Nucleus accumbens (tissue), 56 donors: ENCODE measurements at places on chromosomes 16 and 17.

DNA sequence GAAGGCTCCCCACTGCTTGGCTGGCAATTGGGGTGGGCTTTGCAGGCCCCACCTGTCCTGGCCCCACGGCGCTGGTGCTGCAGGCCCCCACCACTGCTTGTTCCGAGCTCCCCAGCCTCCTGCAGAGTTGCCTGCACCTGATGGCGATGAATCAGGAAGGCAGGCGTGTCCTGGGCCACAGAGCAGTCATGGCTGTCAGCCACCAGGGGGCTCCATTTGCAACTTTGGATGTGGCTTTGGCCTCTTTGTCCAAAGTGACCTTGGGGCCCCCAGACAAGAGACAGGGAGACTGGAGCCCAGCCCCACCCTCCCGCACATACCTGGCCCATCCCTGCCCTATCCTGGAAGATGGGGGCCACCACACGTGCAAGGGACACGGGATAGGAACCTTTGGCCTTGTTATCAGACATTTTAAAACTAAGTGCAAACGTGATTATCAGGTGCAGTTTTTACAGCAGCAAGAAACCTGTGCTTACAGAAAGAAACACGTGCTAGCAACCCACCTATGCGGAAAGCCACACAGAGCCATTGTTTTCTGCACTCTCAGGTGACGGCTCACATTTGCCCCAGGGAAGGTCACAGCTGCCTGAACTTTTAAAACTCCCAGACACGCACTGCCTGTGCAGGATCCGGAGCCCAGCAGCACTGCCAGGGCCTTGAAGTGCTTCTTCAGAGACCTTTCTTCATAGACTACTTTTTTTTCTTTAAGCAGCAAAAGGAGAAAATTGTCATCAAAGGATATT lies at the start of gene DNASE1:
Gene DNASE1, plus strand, starts transcription at position 443 of the 743 bp plus-strand sequence. CDS start 683 bp downstream, outside the sequence.
- no peak for DNase-seq

- no peak for DNase-seq
These were observed 128.8 kb downstream of the CYB561 start for GRCh38 chr17:63317166-63317840.

DNA sequence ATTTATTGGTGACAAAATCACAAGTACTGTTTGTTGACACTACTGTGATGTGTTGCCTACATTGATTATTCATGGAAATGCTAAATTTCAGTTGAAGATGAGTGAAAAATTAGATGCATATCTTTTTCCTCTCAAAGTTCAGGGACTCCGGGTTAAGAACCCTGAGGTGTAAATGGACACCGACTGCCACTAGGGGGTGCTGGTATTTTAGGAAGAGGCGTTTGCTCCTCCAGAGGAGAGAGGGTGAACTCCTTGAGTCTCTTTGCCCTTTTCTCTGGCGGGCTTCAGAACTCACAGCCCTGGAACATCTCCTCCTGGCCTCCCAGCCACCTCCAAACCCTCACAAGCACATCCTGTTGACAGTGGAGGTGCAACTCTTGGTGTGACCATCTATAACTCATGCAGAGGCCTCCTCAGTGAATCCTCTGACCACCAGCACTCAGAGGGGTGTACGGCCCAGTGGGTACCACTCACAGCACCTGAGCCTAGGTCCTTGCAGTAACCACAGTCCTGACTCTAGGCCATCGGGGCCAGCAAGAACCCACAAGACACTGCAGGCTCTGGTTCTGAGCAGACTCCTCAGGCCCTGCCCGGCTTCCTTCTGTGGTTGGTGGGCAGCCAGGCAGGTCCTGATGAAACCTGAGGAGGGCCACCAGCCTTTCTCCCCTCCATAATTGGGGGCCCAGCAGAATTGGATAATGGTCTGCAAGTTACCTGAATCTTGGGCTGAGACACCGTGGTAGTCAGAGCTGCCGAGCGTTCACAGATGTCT lies 26.2 kb upstream of the PIK3R5 start:
- DNase-seq, result peak; percentile 12

- no peak for DNase-seq
These were observed 7.3 kb upstream of the CPHXL start for GRCh38 chr16:75733305-75734211.

DNA sequence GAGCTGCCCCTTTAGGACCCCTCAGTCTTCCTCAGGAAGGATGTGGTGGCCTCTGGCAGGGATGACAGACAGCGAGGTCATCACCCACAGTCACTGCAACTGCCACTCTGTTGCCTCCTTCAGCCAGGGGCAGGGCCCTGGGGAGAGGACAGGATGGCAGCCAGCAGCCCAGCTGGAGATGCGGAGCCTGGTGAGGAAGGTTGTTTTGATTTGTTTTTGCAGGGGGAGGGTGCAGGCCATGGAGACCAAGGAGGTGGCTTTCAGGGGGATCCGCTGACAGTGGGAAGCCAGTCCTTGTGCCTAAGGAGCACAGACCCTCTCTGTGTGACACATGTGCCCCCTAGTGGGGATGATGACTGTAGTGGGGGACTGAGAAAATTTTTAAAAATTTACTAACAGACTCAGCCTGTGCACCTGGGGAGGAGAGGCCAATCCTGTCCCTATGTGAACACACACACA lies 7.4 kb downstream of the PRCD start:
- DNase-seq, result peak; percentile 80

- no peak for DNase-seq
These were observed 19.7 kb upstream of the MEIOC start for GRCh38 chr17:44636562-44636961.

GRCh38 chr16:69830534-69831211 lies 68.5 kb downstream of the WWP2 start:
- DNase-seq, result no peak

DNA sequence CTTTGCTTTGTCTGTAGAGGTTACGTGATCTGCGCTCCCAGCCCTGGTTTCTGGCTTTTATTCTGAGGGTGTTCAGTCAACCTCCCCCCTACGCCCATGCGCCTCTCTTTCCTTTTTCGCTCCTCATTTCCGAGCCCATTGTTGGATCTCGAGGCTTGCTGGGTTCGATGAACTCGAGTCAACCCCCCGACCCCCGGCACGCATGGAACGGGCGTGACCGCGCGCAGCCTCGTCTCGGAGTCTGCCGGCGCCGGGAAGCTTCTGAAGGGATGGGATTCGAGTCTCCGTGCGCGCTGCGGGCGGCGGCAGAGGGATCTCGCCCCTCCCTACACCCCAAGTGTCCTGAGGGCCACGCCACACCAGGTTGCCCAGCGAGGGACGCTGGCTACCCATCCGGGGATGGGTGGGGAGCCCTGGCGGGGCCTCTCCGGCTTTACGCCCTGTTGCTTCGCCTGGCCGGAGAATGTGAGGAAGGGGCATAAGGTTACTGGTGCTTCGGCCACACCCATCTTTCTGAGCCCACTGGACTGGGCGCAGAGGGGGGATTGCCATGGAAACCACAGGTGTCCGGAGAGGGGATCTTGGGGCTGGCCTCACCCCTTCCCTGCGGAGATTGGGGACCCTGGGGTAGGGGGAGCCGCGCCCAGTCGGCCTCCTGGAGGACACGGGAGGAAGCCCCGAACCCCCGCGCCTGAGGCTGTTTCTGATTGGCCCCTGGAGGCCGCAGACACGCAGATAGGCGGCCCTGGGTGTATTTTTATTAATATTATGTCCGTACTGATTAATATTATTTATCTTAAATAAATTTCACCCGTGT lies 1.8 kb downstream of the MAPT start:
- DNase-seq, result peak; percentile 73

- DNase-seq, result no peak
These were observed 26.5 kb upstream of the MTSS2 start for GRCh38 chr16:70712359-70712758.

- no peak for DNase-seq
These were observed 75.6 kb upstream of the HNF1B start for GRCh38 chr17:37820313-37820994.

- no peak for DNase-seq
These were observed 212.3 kb downstream of the SHISA9 start for GRCh38 chr16:13113741-13114140.

DNA sequence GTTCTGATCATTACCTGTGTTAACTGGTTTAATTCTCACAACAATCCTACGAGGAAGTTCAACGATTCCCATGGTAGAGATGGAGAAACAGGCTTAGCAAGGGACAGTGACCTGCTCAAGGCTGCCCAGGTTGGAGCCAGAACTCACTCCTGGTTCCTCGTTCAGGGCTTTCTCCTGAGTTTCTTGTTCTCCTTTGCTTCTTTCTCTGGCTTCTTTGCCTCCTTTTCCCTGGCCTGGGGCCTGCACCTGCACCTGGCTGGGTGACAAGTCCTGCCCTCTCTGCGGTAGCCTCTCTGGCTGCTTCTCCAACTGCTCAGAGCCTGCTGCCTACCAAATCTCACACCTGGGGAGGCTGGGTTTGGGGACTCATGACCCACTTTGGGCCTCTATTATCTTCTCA lies 2.8 kb downstream of the CCL22 start:
- DNase-seq, result no peak

- DNase-seq, result no peak
These were observed 2.4 kb downstream of the HIC1 start for GRCh38 chr17:2057175-2057759.

- DNase-seq, result no peak
These were observed 256.0 kb upstream of the MAF start for GRCh38 chr16:79856581-79856980.

DNA sequence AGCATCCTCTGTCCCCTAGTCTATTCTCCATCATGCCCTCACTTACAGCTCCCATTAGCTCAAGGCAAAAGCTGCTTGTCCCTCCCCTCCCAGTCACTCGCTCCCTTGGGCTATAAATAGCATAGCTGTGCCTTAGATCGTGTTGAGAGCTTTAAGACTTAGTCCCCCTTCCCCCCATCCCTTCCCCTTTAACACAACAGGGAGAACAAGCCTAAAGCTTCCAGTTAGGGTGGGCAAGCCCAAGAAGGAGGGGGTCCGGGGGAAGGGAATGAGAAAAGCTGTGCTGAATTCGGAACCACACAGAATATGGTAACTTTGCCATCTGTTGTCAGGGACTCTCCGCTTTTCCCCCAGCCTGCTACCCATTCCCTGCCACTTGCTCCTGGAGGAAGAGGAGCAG lies 4.9 kb upstream of the HIGD1B start:
- DNase-seq, result no peak

GRCh38 chr16:69845181-69845580 lies 83.0 kb downstream of the WWP2 start:
- no peak for DNase-seq

GRCh38 chr17:19278729-19279128 lies 41.6 kb downstream of the EPN2 start:
- no peak for DNase-seq

DNA sequence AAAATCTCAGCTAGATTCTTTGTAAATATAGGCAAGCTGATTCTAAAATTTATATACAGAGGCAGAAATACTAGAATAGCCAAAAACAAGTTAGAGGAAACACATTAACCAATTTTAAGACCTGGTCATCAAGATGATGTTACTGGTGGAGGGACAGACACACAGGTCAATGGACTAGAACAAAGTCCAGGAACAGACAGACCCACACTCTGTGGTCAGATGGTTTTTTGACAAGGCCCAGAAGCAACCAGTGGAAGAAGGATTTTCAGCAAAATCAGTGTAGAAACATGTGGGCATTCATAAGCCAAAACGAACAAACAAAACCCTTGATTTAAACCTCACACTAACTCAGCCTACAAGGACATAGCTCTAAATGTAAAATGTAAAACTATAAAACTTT lies 99.7 kb upstream of the METRNL start:
- DNase-seq, result no peak

DNA sequence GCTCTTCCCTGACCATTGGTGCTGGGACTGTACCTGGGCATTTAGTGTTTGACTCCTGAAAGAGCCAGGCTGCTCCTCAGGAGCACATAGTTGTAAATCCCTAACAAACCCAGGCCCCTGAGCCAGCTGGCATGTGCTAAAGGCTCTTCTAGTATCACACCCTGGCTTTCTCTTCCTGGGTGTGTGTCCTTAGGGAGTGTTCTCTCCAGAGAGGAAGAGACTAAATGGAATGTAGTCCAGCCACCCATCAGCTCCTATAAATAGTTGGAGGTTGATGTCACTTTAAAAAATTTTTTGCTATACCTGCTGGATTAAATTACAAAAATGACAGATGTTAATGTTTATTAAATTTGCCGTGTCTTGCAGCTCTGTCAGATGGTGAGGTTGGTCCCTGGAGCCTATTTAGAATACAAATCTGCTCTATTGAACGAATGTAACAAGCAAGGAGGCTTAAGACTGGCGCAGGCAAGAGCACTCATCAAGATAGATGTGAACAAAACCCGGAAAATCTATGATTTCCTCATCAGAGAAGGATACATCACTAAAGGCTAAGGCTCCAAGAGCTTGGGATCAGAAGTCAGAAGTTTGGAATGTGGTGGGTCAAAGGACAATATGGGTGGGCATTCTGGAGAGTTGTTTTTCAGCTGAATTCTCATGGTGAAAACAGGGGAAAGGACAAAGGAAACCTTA lies 13.1 kb upstream of the DUSP14 start:
- no peak for DNase-seq

DNA sequence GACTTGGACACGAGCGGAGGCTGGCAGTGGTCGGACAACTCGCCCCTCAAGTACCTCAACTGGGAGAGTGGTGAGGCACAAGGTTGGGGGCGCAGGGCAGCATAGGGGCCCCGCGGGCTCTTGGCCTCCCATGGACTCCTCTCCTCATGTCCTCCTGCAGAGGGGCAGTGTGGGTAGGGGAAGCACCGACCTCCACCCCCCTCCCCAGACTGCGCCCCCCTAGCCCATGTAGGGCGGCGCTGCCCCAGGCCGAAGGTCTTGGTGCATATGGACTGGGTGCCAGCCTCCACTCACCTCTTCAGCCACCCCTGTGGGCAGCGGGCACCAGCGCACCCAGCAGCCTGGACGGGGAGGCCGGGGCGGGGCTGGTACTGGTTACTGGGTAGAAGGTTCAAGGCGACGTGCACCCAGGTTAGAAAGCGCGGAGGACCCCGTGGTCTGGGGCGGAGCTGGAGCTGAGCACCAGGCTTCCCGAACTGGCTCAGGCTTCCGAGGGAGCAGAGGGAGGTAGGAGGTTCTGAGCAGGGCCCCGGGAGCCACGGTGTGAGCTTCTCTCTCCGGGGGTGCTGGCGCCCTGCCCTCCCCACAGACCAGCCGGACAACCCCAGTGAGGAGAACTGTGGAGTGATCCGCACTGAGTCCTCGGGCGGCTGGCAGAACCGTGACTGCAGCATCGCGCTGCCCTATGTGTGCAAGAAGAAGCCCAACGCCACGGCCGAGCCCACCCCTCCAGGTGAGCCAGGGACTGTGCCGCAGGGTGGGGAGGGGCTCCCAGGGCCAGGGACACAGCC lies 39.5 kb downstream of the MRC2 start:
- no peak for DNase-seq
